ENCODE measurements at places on chromosomes 3 and 15.

- DNase-seq, result no peak
Observed at GRCh38 chr3:157317895-157318294, 118.8 kb upstream of the PTX3 start.

DNA sequence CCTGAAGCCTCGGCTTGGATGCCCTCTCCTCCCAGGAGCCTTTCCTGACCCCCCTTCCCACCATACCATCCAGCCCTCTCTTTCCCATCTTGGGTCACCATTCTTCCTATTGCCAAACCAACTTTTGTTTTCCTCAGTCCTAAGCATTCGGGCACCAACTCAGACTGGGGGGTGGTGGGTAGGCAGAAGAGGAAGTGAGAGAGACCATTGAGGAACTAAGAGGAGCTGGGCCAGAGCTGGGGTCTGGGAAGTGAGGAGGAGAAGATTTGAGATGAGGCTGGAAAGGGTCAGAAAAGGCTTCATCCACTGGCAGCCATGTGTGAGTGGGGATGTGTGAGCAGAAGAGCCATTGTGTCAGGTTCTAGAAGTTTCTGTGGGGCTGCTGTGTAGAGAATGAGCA, 37.7 kb downstream of the TKT start:
- no peak for DNase-seq

GRCh38 chr3:249587-250262, 53.2 kb downstream of the CHL1 start:
- no peak for DNase-seq

DNA sequence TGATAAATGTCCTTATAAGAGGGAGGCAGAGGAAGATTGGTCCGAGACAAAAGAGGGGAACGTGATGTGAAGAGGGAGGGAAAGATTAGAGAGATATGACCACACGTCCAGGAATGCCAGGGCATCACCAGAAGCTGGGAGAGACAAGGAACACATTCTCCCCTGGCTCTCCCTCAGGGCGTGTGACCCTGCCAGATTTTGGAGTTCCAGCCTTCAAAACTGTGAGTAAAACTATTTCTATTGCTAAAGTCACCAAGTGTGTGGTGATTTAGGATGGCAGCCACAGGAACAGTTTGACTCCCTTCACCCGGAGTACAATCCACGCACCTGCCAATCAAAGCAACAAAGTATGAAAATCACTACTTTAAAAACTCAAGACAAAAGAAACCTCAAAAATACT, 32.1 kb upstream of the TJP1 start:
- no peak for DNase-seq

- no peak for DNase-seq
Observed at GRCh38 chr15:43317566-43318184, 12.7 kb downstream of the LCMT2 start.

GRCh38 chr3:32194653-32195052, 43.8 kb upstream of the CMTM8 start:
- no peak for DNase-seq

GRCh38 chr3:101320475-101320874, at the start of gene IMPG2:
IMPG2 (minus strand) TSS chr3:101320575; CDS start chr3:101320372, 203 bp downstream.
- no peak for DNase-seq

DNA sequence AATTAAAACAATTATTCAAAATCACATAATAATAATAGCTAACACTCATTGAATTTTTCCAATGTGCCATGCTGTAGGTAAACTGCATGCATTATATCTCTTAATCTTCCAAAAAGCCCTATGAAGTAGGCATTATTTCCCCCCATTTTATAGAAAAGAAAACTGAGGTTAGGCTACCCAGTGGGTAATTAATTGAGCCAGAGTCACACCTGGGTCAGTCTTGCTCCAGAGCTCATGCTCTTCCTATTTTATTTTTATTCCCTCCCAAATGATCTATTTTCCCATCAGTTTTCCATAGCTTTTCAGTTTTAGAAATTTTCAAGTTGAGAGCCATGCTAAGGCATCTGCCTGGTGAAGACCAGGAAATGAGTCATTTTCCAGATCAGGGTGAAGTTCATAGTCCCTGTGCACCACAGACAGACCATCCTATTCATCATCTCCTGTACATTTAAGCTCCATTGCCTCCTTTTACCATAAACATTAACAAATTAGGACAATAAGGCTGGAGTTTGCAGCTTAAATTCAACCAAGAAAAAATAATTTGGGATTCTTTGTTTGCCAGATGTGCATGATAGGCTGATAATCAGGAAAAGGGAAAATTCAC, 417.3 kb downstream of the OTOL1 start:
- DNase-seq, result peak; percentile 25

- no peak for DNase-seq
Observed at GRCh38 chr15:49036650-49037545, 9.3 kb downstream of the SECISBP2L start.

- DNase-seq, result no peak
Observed at GRCh38 chr3:101154401-101154800, 161.2 kb upstream of the ABI3BP start.

GRCh38 chr15:57994221-57995049, 71.1 kb downstream of the ALDH1A2 start:
- DNase-seq, result peak; percentile 44

DNA sequence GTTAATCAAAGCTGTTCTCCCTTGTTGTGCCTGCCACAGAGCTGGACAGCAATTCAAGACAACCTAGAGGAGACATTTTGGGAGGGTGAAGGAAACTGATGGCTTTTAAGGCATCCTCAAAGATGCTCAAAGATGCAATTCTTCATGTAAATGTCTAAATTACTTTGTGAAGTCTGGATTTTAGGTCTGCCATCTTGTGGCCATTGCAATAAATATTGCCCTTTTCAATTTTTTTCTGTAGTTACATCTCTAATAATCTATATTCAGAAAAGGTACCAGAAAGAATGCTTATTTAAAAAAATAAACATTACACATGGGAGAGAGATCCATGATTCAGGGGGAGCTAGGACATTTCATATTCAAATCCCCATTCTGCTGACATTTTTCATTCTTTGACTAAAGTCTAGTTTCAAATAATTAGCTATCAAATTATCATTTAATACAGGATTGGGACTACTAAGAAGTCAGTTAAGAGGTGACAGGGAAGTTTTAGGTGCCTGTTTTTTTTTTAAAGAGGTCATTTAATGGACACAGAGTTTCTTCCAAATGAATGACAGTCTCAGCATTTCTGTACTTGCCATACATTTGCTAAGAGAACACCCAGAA, 259.8 kb upstream of the WNT5A start:
- no peak for DNase-seq
